Hepatocyte (in vitro differentiated cells): ENCODE measurements at places on chromosomes 5 and 9.

GRCh38 chr9:87656485-87656884 lies 69.4 kb upstream of the CTSL start:
- DNase-seq: no peak

DNA sequence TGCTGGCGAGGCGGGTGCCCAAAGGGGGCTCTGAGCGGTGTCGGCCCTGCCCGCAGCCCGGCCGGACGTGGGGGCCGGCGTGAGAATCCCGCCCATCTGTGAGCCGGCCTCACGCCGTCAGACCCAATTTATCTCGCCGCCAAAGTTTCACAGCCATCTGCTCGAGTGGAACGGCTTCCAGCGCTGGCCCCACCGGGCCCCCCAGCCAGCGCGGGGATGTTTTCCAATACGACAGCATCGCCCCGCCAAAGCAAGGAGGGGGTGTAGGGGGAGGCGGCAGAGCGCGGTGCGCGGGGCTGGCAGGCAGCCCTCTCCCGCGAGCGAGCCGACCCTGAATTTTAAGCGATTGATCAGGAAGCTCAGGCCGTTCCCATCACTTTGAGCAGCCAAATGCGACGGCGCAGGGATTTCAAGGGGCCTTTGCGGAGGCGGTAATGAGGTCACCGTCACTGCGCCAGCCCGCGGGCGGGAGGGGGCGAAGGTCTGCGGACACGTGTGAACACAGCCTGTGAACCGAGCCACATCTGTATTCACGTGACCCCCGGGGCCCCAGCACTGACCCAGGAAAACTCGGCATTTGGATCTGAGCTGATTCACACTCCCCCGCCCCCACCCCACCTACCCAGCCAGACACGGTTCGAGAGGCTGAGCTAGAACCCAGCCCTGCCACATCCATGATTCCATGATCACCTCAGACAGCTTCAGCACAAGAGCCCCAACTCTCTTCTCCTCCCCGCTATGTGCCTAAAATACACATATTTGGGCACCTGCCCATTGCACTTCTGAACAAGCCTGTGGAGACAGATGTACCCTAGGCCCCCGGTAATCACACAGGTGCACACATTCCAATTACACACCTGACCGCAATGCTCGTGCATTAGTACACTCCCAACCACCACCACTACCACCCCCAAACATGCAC lies 47.8 kb upstream of the PSD2 start:
- DNase-seq: peak; percentile 89

- peak; percentile 4 for DNase-seq
These were observed 58.5 kb downstream of the MLANA start for GRCh38 chr9:5949103-5949699.

- DNase-seq: no peak
These were observed 112.5 kb downstream of the WDR41 start for GRCh38 chr5:77379558-77380061.

DNA sequence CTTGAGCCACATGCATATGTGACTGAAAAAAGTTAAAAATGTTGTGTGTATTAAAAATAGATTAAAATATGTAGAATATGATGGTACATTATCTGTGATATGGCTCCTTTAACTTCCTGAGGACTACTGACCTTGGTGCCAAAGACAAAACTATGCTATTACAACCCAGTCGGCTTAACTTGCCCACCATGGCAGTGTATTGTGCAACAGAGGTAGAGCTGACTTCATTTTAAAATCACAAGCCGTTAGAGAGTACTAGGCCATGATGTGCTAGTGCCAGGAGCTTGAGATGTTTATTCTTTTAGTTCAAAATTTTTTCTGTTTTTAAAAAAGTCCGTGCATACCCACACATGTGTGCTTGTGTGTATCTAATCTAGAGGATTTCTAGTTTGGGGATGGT lies 46.3 kb downstream of the NAA35 start:
- DNase-seq: no peak

GRCh38 chr9:18480662-18481093 lies 6.7 kb downstream of the ADAMTSL1 start:
- DNase-seq: no peak

GRCh38 chr5:66179297-66180051 lies 35.4 kb downstream of the SREK1 start:
- no peak for DNase-seq

DNA sequence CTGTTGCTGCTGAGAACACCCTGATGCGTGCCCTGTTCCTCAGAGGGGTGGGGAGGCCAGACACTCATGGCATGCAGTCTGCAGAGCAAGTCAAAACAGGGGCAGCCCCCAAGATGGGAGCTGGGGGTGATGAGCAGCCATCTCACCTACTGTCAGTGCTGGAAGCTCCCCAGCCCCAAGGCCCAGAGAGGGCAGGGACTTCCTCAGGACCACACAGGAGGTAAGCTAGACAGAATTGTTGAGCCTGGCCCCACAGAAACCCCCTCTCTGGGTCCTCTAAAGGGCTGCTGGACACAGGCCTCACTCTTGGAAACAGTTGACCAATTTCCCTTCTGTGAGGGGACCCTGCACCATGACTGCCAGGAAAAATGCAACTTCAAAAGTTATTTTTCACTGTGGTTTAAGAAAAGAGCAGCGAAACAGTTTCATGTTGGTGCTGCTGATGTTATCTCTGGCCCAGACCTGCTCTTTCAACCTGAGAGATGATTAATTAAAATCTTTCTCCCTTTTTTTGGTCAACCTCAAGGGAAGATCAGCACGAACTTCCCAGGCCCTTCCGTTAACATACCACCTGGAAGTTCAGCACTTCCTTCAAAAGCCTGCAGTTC lies 9.6 kb downstream of the CSF2 start:
- DNase-seq: no peak
